Activated naive CD4-positive, alpha-beta T cell treated with Interleukin-2 at 50 U/mL for 16 hours (primary cell): ENCODE measurements at places on chromosomes 3 and 15.

- no peak for DNase-seq
Observed at GRCh38 chr3:169846458-169847193, 23.1 kb downstream of the LRRC31 start.

DNA sequence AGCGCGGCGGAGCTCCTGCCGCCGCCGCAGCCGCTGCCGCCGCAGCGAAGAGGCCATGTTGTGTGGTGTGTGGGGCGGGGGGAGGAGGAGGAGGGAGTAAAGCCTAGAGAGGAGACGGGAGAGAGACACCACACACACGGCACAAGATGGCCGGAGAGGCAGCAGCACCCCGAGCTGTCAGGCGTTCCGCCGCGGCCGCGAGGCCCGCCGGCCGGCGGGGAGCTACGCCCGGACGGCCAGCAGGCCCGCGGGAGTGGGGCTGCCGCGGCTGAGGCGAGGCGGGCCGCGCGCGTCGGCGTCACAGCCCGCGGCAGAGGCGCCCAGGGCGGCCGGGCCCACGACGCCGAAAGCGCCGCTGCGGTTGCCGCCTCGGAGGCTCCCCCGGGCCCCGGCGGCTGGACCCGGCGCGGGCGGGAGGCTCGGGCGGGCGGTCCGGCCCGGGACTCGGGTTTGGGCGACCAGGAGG, 17.4 kb upstream of the CHD2 start:
- no peak for DNase-seq

DNA sequence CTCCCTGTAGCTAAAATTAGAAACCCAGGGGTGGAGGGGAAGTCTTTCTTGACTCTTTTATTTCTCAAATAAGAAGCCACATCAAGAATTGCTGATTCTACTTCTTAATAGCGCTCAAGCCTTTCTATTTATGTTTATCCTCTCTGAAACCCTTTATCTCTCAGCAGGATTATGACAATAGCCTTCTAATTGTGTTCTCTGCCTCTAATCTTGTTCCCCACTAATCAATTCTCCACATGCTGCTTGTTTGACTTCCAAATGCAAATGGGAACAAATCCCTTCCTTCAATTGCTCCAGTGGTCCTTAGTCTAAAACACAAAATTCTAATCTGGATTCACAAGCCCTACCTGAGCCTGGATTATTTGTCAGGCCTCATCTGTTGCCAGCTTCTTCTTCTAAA, 43.7 kb upstream of the CFAP20DC start:
- no peak for DNase-seq

- DNase-seq: no peak
Observed at GRCh38 chr15:79257454-79257853, 25.1 kb upstream of the ANKRD34C start.

GRCh38 chr3:58013973-58014649, 5.9 kb downstream of the FLNB start:
- no peak for DNase-seq
